ENCODE measurements at places on chromosomes 2 and 18.

- H3K27ac ChIP-seq = no peak overlapping the region
- DNase-seq = no peak
- H3K4me3 ChIP-seq = no peak overlapping the region
Measured at GRCh38 chr18:9535430-9535991, 60.2 kb downstream of the RALBP1 start.

GRCh38 chr18:50034029-50034428 lies 160.9 kb downstream of the MYO5B start:
- H3K4me3 ChIP-seq = no peak overlapping the region
- H3K27ac ChIP-seq = no peak overlapping the region
- H3K27me3 ChIP-seq = peaks cover 3% of the 10 kb centered on the region
- no peaks in the 10 kb centered on the region for H3K4me1 ChIP-seq

GRCh38 chr2:153043385-153043784 lies 325.0 kb downstream of the ARL6IP6 start:
- H3K27me3 ChIP-seq = no peaks in the 10 kb centered on the region
- no peak overlapping the region for H3K4me3 ChIP-seq
- H3K36me3 ChIP-seq = no peaks in the 10 kb centered on the region
- H3K27ac ChIP-seq = no peak overlapping the region
- DNase-seq = no peak

DNA sequence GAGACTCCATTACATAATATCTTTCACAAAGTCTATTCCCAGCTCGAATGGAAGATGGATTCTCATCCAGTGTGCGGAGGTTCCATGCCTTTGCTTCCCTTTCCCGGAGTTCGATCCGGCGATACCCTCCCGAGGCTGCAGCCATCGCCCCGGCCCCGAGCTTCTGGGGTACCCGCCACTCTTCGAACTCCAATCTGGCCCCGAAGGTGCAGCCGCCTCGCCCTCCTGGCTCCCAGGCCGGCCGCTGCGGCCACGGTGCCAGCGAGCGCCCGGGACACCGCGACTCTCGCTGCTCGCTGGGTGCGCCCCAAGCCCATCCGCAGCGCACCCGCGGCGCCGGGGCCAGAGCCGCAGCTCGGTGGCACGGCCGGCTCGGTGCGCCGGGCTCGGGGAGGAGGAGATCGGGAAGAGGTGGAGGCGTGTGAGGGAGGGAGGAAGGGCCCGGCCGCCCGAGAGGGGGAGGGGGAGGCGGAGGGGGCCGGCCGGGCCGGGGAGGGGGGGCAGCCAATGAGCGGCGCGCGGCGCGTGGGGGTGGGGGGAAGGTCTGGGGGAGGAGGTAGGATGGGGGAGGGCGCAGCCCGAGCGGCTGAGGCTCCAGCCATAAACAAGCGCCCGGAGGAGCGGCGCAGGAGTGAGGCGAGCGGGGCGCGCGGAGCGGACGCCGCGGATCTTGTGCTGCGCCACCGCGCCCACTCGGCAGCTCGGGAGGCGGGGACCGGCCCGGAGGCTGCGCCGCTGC lies at the start of gene CRIM1:
Gene CRIM1, plus strand, starts transcription at position 628 of the 739 bp plus-strand sequence. CDS start 515 bp downstream, outside the sequence.
- H3K4me3 ChIP-seq = no peak within 1 kb of the TSS
- peak; percentile 35 for DNase-seq
- H3K36me3 ChIP-seq = no peaks in the 10 kb centered on the region
- peaks cover 17% of the 10 kb centered on the region for H3K27me3 ChIP-seq
- H3K27ac ChIP-seq = no peak within 1 kb of the TSS

- DNase-seq = peak; percentile 24
- peak overlapping the region; percentile 75 for H3K27ac ChIP-seq
- H3K4me3 ChIP-seq = peak overlapping the region; percentile 92
Measured at GRCh38 chr2:156436497-156437085, 412 bp downstream of the GPD2 start.

DNA sequence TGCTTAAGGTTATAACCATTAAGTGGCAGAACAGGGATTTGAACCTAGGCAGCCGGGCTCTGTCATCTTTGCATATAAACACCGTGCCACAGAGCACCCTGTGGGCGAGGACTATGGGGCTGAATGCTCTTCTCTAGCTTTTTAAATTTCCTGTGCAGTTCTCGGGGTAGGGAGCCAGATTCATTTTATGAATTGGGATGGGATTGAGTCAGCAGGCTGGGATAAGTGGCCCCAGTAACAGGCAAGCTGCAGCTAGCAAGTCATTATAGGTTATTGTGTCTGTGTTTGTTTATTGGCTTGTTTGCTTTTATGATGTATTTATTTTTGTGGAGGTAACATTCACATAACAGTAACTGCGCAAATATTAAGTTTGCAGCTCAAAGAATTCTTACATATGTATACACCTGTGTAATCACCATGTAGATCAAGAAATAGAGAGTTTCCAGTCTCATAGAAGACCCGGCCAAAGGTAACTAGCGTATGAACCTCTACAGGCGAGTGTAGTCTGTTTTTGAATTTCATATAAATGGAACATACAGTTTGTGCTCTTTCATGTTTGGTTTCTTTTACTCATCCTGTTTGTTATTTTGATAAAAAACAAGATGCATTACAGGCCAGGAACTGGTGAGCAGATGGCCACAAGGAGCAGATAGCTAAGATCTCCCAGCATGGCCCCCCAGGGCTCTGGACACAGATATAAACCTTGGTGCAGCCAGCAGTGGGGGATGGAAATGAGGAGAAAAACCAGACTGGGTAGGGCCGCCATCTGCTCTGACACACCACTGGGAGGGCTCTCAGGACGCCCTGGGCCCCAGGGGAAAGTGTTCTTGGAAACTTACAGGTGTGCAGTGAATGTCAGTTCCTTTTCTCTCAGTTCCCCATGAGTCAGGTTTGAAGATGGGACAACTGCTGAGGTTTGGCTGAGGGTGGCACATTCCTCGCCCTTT lies 49.2 kb upstream of the GPR155 start:
- H3K27ac ChIP-seq = no peak overlapping the region
- no peak overlapping the region for H3K4me3 ChIP-seq
- H3K4me1 ChIP-seq = no peaks in the 10 kb centered on the region
- no peaks in the 10 kb centered on the region for H3K36me3 ChIP-seq
- no peak for DNase-seq
- peaks cover 3% of the 10 kb centered on the region for H3K27me3 ChIP-seq

DNA sequence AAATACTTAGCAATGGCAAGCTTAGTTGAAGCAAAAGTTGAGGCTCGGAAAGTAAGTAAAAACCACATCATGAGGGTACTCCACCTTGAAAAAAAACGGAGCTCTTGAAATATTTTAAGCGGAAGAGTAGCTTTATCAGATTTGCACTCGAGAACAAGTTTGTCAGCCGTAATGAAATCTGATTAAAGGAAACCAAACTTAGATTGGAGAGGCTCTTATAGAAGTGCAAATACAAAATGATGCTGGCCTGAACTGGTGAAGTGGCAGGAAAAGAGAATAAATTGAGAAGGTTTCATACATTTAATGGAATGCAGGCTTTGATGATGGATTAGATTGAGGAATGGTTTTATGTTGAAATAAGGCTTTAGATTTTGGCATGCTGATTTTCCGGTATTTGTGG lies 484.2 kb downstream of the PID1 start:
- H3K27ac ChIP-seq = no peak overlapping the region
- no peak for DNase-seq
- no peaks in the 10 kb centered on the region for H3K27me3 ChIP-seq
- H3K4me3 ChIP-seq = no peak overlapping the region

- peaks cover 37% of the 10 kb centered on the region for H3K4me1 ChIP-seq
- no peaks in the 10 kb centered on the region for H3K36me3 ChIP-seq
- peak; percentile 57 for DNase-seq
- peak overlapping the region; percentile 22 for H3K4me3 ChIP-seq
- no peak overlapping the region for H3K27ac ChIP-seq
- H3K27me3 ChIP-seq = no peaks in the 10 kb centered on the region
Measured at GRCh38 chr2:12556762-12557161, 160.0 kb upstream of the TRIB2 start.

DNA sequence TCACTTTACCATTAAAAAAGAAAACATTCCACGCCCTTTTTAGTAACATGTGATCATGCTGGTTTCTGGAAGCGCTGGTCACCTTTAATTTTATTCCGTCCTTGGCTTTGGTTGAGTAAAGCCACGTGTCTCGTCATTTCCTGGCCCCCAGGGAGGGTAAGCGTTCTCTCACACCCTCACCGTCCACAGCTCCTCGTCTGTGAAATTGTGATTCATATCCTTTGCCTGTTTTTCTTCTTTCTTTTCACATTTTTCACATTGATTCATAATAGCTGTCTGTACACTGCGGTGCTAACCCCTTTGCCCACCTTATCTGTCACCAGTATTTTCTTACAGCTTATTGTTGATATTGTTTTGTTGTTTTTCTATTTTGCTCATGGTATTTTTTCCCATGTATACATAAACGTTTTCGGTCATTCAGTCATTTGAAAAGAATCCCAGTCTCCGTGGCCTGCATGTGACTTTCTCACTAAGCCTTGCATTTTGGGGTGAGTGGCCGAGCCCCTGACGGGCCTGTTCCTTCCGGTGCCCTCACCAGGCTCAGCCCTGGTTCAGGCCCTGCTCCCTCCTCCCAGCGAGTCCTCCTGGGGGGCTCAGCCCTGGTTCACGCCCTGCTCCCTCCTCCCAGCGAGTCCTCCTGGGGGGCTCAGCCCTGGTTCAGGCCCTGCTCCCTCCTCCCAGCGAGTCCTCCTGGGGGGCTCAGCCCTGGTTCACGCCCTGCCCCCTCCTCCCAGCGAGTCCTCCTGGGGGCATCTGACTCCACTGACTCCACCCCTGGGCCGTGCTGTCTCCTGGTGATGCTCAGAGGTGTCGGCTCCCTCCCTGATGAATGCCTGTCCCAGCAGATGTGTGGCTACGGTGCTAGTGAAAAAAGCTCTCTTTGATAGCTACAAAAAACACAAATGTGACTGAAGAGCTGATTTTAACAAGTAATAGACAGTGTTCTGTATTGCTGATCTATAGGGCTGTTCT lies 249.7 kb upstream of the PXDN start:
- no peak overlapping the region for H3K4me3 ChIP-seq
- no peak overlapping the region for H3K27ac ChIP-seq
- H3K27me3 ChIP-seq = no peaks in the 10 kb centered on the region
- H3K36me3 ChIP-seq = no peaks in the 10 kb centered on the region
- DNase-seq = no peak
- no peaks in the 10 kb centered on the region for H3K4me1 ChIP-seq

- no peak overlapping the region for H3K27ac ChIP-seq
- no peaks in the 10 kb centered on the region for H3K27me3 ChIP-seq
- no peaks in the 10 kb centered on the region for H3K4me1 ChIP-seq
- DNase-seq = no peak
- H3K36me3 ChIP-seq = no peaks in the 10 kb centered on the region
- H3K4me3 ChIP-seq = no peak overlapping the region
Measured at GRCh38 chr18:62370366-62370765, 45.3 kb downstream of the TNFRSF11A start.
